ENCODE measurements at places on chromosomes 4 and X.
A peak's percentile ranks its signal among the peaks of the same experiment; 100 is the strongest.

DNA sequence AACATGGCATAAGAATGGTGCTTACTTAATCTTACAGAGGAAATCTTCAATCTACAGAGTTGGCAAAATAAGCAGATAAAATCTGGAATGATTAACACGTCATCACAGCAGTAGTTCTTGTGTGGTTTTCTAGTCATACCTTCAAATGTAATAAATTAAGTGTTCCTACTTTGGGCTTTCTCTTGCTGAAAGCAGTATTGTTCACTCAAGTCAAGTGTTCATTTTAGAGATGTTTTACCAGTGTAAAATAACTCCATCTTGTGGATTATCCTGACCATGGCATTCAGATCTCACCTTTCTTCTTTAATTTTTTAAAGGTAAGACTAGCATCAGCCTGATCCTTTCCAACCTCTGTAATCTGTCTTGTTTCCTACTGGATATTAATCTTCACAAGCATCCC is 72.9 kb downstream of the ADAMTS3 start:
- no peak for DNase-seq

GRCh38 chr4:153151535-153152455 is 52.4 kb upstream of the TRIM2 start:
- peak; percentile 12 for DNase-seq

DNA sequence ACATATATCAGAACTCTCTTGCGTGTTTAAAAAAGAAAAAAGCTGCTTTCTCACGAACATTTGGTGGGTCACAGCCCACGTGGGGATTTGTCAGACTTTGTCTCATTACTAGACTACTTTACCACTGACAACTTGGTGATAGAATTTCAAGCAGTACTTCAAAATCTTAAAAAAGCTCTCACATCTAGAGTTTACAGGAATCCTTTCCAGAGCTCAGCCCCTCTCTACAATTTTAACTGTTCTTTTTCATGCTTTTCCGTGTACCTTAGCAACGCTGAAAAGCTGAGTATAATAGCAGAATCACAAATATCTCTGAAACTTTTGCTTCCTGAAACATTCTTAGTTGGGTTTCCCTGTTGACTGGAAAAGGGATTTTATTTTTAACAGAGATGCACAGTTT is 50.2 kb downstream of the SMAD1 start:
- DNase-seq: no peak

DNA sequence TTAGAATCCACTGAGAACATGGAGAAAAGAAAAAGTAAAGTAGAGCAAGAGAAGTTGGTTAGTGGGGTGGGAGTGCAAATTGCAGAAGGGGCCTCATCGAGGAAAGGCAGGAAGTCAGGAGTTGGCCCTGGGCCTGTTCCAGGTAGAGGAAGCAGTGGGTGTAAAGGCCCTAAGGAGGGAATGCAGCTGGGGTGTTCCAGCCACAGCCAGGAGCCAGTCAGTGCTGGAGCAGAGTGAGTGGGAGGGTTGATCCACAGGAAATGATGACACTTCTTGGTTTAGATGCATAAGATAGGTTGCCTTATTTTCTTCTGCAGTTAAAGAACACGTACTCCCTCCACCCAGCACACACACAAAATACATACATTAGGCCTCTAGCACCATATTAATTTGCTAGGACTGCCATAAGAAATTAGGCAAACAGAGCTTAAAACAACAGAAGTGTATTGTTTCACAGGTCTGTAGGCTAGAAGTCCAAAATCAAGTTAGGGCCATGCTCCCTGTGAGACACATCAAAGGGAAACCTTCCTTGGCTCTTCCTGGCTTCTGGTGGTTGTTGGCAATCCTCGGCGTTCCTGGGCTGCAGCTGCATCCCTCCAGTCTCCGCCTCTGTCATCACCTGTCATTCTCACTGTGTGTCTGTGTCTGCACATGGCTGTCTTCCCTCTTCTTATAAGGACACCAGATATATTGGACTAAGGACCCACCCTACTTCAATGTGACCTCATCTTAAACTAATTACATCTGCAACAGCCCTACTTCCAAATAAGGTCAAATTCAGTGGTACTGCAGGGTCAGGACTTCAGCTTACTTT is 205.9 kb downstream of the AASDH start:
- DNase-seq: no peak

DNA sequence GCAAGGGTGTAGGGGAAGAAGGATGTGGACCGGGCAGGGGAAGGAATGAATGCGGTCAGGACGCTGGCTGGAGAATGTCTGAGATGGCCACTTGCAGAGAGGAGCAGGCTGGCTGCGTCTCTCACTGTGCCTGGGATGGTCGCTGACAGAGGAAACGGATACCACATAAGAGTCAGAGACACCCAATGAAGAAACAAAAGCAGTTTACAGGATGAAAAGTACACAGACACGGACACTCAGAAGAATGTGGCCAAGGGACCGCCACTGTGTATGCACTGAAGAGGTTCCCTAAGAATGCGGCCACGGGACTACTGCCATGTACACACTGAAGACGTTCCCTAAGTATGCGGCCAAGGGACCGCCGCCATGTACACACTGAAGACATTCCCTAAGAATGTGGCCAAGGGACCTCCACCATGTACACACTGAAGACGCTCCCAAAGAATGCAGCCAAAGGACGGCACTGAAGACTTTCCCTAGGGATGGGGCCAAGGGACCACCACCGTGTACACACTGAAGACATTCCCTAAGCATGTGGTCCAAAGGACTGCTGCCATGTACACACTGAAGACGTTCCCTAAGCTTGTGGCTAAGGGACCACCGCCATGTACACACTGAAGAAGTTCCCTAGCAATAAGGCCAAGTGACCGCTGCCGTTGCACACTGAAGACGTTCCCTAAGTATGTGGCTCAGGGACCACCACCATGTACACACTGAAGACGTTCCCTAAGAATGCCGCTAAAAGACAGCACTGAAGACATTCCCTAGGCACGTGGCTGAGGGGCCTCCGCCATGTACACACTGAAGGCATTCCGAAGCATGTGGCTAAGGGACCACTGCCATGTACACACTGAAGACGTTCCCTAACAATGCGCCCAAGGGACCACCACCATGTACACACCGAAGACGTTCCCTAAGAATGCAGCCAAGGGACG is 32.2 kb downstream of the DHRSX start:
- no peak for DNase-seq

GRCh38 chr4:5134620-5135019 is 83.3 kb downstream of the STK32B start:
- no peak for DNase-seq

DNA sequence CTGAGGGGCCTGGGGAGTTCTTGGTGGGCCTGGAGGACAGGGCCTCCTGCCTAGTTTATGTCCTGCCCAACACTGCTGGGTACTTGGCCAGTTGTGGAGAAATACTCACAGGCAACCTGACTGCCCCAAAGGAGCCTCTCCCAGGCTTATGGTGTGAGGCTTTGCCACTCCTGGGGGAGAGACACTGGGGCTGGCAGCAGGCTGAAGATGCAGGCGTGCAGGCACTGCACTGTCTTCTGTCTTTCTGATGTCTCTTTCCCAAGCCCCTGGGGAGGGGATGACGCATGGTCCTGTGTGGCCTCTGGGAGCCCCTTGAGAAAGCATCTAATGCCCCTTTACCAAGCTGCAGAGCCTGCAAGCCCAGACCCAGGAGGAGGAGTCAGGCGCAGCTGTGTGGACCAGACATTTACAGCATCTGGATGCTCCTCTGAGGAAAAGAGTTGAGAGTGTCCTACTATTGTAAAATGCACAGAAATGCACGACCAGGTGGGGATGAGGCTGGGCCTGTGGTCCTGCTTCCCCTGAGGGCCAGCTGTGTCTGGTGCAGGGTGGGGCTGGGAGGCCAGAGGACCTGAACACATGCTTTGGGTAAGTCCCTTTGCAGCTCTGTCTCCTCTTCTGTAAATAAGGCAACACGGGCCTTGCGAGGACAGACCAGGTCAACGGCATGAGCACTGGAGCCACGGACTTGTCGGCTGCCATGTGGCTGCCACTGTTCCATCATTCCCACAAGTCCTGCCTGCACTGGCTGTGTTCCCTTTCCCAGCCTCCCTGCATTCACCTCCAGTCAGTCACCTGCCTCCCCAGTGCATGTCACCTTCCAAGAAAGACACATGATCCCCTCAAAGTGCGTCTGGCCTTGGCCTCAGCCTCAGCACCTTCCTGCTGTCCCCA is 8.4 kb downstream of the TMEM271 start:
- DNase-seq: no peak

DNA sequence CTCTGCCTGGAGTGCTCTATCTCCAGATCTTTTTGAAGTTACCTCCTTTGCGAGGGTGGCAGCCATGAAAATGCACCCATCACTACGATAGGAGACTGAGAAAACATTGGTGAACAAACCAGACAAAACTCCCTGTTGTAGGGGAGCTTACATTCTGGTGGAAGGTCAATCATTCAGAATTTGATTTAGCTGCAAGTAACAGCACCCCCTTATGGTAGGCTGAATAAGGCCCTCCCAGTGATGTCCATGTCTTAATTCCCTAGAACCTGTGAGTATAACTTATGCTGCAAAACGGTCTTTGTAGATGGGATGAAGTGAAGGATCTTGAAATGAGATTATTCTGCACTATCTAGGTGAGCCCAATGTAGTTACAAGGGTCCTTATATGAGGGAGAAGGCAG is 5.6 kb upstream of the TEC start:
- DNase-seq: no peak

GRCh38 chr4:41722181-41722580 is 26.3 kb downstream of the PHOX2B start:
- DNase-seq: no peak

GRCh38 chr4:144975718-144976117 is 122.3 kb downstream of the ANAPC10 start:
- no peak for DNase-seq

- DNase-seq: no peak
Observed at GRCh38 chrX:1853916-1854315, 239.1 kb downstream of the ASMT start.

- DNase-seq: no peak
Observed at GRCh38 chr4:622071-622995, 3.0 kb upstream of the PDE6B start.

GRCh38 chrX:69493766-69494165 is 10.4 kb upstream of the NALF2 start:
- no peak for DNase-seq

- DNase-seq: no peak
Observed at GRCh38 chrX:54794028-54794427, 4.0 kb downstream of the ITIH6 start.

GRCh38 chr4:139828966-139829664 is 163.5 kb downstream of the MGST2 start:
- no peak for DNase-seq

DNA sequence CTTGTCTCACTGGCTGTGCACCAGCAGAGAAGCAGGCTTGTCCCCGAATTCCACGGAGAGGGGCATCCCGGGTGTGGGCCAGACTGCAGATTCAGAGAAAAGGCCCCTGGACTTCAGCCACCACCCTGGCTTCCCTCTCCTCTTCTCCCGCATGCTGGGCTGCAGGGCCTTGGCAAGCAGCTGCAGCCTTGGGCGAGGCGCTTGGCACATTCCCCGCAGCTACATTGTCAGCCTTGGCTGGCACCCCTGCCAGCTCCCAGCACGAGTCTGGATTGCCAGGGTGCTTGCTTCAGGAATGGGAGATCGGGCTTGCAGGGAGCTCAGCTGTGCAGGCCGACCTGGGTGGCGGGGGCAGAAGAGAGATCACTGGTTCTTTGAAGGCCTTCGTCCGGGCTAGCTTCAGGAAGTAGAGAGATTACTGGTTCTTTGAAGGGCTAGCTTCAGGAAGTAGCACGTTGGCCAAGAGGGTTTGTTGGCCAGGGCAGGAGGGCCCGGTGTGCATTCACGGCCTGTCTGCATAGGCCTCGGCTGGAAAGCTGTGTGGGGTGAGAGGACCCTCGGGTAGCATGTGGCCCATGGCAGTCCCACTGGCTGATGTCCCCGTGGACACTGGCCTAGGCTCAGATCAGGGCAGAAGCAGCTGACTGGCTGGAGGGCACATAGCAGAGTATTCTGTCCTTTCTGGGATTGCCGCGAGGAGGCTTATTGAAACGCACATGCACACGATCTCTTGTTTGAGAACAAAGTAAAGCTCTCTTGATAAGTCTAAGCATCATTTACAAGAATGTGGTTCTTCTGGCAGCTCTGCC is 2.7 kb downstream of the ABCD1 start:
- no peak for DNase-seq

DNA sequence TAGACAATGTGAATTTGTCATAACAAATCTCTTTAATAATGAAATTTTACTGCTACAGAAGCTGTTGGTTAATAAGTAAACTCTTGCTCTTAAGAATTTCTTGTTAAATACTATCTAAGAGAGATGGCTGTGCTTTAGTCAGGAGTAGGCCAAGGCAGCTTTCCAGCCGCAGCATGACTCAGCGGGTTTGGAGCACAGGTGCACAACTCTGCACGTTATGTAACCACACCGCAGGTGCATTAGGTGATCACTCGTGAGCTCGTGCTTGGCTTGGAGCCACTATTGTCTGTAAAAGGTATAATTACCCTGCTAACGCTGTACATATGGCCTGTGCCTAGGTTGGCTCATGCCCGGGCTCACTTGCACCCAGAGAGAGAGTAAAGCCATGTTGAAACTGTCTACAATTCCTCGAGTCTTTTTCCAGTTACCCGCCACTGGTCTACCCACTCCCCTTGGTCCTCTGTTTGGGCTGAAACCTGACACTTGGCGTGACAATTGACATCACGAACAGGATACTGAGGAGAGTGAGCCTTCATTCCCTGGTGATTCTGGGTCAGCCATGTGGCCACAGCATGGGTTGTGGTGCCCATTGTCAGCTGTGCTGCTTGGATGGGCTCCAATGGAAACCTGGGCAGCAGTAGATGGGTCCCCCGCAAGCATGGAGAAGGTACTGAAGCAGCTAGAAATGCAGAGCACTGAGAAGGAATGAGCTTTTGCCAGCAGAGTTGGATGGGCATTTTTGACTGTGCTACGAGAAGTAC is 18.4 kb upstream of the ANAPC4 start:
- no peak for DNase-seq

DNA sequence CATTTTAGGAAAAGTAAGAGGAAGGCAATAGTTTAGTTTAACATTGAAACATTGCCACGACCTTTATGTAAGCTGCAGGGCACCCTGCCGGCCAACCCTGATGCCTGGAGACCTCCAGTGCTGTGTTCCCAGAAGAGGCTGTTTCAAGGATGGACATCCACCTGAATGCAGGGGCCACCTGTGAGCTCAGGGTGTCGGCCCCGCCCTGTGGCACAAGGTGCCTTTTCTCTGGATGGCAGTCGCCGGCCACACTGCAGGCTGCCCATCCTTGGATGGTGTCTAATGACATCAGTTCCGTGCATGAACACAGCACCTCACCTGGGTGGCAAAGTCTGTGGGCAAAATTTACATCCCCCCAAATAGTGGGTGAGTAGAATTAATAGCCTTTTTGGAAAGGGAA is 180.0 kb downstream of the AFAP1 start:
- no peak for DNase-seq

- peak; percentile 63 for DNase-seq
Observed at GRCh38 chrX:118975831-118976598, 1.6 kb downstream of the LONRF3 start.

GRCh38 chr4:113103556-113103955 is 54.1 kb downstream of the ANK2 start:
- DNase-seq: no peak

GRCh38 chr4:78226279-78226678 is 169.2 kb downstream of the FRAS1 start:
- DNase-seq: no peak

- DNase-seq: no peak
Observed at GRCh38 chr4:84258905-84259830, 239.9 kb downstream of the NKX6-1 start.

- DNase-seq: no peak
Observed at GRCh38 chrX:38879631-38880220, 78.5 kb downstream of the MID1IP1 start.
